Stimulated activated CD8-positive, alpha-beta memory T cell treated with anti-CD3 and anti-CD28 coated beads, Interleukin-4, amount 100 ng/mL, for 1 hour (primary cell): ENCODE measurements at places on chromosomes 1 and 21.

GRCh38 chr21:35738347-35738961, 321.9 kb downstream of the SETD4 start:
- no peak for DNase-seq

GRCh38 chr1:232990176-232991128, 40.0 kb downstream of the NTPCR start:
- DNase-seq = no peak

DNA sequence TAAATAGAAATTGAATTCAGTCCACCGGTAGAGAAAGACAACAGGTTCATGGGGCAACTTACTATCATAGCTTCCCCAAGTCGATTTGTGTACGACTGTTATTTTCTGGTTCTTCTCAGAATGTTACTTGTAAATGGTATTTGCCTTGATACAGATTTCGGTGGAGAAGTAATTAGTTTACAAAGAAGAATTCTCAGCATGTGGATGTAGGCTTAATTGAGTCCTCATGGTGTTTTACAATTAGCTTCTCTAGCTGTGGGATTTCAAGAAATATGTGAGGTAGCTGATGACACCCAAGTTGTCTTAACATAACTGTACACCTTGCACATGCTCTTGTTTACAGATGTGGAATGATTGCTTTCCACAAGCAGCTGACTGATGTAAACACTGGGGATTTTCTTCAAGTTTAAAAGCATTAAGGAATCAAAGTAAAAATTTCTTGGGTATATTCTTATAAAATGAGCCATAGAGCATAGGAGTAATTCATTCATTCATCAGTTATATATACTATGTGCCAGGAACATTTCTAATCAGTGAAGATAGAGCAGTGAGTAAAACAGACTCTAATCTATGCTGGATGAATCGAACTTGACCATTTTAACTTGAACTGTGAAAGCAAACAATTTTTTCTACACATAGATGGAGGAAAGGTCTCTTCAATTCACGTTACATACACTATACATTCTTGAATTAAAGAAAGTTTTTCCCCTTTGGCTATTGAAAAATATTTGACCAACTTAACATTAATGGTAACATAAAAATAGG, 1.4 kb downstream of the MACO1 start:
- DNase-seq = no peak

DNA sequence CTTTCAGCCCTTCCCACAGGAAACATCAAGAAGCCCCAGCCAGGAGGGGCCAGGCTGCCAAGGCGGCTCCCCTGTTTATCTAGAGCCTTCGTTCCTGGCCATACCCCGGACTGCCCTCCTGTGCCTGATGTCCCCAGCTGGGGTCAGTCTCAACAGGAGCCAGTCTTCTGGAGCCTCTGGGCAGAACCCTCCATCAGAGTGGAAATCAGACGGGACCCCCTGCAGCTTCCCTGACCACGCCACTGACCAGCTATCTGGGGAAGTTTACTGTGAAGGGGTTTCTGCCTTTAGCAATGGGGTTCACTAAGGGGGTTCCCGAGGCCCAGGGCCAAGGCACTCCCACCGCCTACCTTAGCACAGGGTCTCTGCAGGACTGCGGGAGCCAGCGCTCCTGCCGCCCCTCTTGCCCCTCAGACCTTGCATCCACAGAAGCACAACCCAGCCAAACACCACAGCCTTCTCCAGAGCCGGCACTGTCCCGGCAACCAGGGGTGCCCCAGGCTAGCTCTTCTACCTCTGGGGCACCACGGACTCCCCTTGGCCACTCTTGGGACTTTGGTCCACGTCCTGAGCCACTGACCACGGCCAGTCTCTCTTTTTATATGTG, 3.5 kb upstream of the MTFR1L start:
- no peak for DNase-seq

DNA sequence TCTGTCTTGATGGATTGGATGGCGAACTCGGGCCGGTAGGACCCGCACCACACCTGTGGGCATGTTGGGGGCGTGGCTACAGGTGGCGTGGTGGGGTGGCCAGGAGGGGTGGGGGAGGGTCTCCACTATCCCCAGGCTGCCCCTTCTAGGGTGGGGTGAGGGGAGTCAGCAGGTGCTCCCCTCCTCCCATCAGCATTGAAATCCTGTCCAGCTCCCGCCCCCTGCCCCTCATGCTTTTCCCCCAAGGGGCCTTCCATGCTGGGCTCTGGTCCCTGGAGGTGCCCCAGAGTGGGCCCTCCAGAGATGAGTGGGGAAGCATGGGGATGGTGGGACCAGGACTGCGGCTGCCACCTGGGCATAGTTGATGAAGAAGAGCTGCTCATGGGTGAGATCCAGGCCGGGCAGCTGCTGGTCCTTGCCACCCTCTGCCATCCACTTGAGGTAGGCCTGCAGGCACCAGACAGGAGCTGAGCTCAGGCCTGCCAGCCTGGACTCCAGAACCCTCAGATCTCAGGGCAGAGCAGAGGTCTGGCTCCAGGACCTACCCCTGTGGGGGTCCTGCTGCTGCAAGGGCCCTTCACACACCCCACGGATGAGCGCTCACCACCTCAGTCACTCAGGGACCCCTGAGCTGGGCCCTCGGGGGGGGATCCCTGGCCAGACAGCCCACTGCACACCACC, 5.1 kb downstream of the PRXL2B start:
- no peak for DNase-seq

GRCh38 chr1:26581287-26581651, 51.7 kb downstream of the RPS6KA1 start:
- no peak for DNase-seq

DNA sequence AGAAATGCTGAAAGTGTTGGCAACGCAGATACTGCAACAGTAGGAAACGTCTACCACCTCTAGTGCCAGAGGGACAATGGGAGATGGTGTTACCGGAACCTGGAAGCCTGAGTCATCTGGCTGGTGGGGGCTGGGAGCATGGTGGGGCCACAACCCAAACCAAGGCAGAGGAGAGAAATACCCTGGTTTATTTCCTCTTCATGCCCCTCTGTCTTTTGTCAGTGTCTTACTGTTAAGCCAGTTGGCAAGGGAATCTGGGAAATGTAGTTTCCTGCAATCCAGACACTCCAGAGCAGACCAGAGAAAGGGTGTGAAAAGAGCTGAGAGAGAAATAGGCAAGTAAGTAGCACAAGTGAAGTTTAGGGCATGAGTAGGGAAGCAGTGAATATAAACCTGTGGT, 14.8 kb downstream of the DNTTIP2 start:
- DNase-seq = no peak

GRCh38 chr1:154697710-154698109, 89.7 kb upstream of the ADAR start:
- DNase-seq = no peak

- DNase-seq = peak; percentile 56
Observed at GRCh38 chr1:2231532-2232254, 3.6 kb downstream of the SKI start.

- no peak for DNase-seq
Observed at GRCh38 chr1:97337250-97338030, 583.4 kb downstream of the DPYD start.

GRCh38 chr1:177884479-177885021, 85.3 kb downstream of the SEC16B start:
- DNase-seq = no peak

GRCh38 chr1:245671966-245672767, 517.4 kb downstream of the KIF26B start:
- DNase-seq = no peak

DNA sequence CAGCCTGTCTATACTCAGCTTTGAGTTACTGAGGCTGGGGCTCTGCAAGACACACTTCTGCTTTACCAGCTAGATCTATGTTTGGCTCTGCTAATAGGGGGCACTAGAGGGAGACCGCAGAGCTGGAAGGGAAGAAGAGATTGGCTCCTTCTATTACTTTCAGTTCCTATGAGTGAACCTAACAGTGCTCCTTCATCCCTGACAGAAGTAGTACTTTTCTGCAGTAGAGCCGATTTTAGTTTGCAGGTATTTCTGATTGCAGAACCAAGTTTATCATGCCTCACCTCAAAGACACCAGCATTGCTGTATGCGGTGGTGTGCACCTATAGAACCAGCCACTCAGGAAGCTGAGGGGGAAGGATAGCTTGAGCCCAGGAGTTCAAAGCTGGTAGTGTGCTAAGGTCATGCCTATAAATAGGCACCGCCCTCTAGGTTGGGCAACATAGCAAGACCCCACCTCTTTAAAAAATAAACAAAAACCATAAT, 5.7 kb upstream of the ZDHHC18 start:
- DNase-seq = no peak

GRCh38 chr1:178521241-178521640, 8.3 kb downstream of the TEX35 start:
- DNase-seq = no peak

- no peak for DNase-seq
Observed at GRCh38 chr1:192578144-192578909, 2.8 kb downstream of the RGS1 start.

- no peak for DNase-seq
Observed at GRCh38 chr21:14259747-14260146, 43.8 kb downstream of the RBM11 start.

- DNase-seq = no peak
Observed at GRCh38 chr1:69929308-69930057, 275.9 kb downstream of the LRRC40 start.

DNA sequence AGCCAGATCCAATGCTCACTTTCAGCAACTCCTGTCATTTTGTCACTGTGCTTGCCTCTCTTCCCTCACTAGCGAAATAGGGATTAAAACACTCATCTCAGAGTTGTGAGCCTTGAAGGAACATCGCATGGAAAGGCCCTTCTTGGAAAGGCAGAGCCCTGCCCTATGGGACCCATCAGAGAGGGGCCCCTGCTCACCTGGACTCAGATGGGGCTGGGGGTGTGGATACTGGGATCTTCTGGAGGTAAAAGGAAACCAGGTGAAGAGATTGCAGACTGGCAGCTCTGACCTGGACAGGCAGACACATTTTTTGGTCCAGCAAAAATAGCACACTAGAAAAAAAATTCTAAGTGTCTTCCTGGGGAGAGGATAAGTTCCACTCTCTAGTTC, 54.2 kb upstream of the EPS8L3 start:
- DNase-seq = no peak

- DNase-seq = no peak
Observed at GRCh38 chr1:23722652-23723051, 20.6 kb upstream of the ELOA start.
